ENCODE measurements at places on chromosomes 12 and 14.

DNA sequence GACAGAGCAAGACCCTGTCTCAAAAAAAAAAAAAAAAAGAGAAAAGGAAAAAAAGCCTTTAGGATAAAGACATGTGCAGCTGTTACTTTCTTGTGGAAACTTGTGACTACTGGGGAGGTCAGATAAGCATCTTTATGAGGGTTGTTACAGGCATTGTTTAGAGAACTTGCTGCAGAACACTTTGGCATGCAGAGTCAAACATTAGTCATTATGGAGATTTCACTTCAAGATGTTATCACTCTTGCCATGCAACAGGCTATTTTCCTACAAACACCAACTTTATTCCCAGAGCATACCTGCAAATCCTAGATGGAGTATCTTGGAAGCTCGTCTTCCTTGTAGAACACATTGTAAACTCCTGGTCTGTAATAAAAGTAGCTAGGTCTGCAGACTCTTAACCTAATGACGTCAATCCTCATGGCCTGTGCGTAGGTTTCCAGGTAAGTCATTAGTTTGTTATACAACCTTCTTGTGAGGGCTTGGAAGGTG lies 36.3 kb upstream of the WDR89 start:
- DNase-seq: no peak

- no peak for DNase-seq
These were observed 30.5 kb downstream of the BCL11B start for GRCh38 chr14:99241325-99242010.

DNA sequence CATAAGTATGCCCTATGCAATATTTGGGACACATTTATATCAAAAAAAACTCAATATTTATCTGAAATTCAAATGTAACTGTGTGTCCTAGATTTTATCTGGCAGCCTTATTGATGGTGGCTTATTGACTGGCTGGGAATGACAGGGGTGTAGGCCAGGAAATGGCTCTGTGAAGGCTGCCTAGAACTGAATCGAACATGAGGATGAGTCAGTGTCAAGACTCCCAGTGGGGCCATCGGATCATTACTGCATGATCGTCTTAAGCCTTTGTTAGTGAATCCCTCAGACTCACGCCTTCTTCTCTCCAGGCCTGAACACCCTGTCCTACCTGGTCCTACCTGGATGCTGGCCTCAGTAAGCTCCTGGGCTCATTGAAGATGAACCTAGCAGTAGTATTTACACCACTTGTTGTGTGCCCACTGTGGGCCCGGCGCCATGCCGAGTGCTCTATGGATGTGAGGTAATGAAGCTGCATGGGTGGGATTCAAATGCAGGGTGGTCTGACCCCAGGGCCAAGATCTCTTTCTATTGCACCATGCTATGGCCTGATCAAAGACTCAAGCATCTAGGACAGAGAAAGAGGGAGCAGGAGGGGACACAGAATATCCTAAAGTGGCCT lies 21.0 kb upstream of the FAIM2 start:
- DNase-seq: no peak

GRCh38 chr12:26537126-26537525 lies 295.9 kb downstream of the ITPR2 start:
- DNase-seq: no peak

- DNase-seq: no peak
These were observed 61.1 kb upstream of the TMEM132D start for GRCh38 chr12:129964826-129965457.

GRCh38 chr14:74019408-74020137 lies 424 bp downstream of the BBOF1 start:
- DNase-seq: no peak

DNA sequence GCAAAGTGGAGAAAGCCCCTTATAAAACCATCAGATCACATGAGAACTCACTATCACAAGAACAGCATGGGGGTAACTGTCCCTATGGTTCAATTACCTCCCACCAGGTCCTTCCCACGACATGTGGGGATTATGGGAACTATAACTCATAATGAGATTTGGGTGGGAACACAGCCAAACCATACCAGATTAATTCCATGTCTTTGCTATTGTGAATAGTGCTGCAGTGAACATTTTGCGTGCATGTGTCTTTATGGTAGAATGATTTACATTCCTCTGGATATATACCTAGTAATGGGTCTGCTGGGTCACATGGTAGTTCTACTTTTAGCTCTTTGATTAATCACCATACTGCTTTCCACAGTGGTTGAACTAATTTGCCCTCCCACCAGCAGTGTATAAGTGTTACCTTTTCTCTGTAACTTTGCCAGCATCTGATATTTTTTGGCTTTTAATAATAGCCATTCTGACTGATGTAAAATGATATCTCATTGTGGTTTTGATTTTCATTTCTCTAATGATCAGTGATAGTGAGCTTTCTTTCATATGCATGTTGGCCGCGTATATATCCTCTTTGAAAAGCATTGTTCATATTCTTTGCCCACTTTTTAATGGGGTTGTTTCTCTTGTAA lies 29.7 kb upstream of the SAV1 start:
- DNase-seq: no peak

GRCh38 chr12:121345151-121345815 lies 6.9 kb downstream of the ANAPC5 start:
- no peak for DNase-seq

GRCh38 chr12:104477510-104478390 lies 21.0 kb downstream of the CHST11 start:
- DNase-seq: no peak

DNA sequence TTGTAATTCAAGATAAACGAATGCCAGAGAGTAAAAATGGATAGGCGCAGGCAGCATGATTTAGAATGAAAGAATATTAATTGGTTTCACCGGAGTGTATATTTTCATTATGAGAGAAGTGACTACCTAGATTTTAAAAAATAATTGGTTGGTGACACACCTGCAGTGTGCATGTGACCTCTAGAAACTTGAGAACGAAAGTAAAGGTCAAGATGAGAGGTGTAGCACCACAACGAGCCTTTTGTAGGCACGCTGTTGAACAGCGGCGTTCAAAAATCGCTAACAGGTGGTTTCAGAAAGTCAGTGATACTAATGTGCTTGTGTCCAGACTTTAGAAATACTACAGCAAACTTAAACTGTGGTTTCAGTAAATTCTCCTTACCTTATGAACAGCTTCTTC lies 123.8 kb downstream of the NPAS3 start:
- no peak for DNase-seq

DNA sequence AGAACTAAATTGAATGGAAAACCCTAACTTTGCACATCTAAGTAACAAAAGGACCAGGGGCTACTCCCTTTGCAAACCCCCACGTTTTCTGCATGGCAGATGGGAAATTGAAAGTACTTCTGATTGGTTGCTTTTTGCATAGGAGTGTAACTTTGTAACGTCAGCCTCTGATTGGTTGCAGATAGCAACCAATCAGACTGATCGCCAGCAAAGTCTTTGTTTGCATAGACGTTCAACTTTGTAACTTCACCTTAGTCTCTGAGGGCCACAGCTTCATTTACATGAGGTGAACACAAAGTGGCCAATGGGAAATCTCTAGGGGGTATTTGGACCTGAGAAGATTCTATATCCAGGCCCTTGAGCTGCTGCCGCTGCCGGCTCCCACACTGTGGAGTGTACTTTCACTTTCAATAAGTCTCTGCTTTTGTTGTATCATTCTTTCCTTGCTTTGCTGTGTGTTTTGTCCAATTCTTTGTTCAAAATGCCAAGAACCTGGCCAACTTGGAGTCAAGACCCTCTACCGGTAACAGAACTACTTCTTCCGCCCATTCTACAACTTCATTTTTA lies 102.5 kb upstream of the PRICKLE1 start:
- DNase-seq: no peak

DNA sequence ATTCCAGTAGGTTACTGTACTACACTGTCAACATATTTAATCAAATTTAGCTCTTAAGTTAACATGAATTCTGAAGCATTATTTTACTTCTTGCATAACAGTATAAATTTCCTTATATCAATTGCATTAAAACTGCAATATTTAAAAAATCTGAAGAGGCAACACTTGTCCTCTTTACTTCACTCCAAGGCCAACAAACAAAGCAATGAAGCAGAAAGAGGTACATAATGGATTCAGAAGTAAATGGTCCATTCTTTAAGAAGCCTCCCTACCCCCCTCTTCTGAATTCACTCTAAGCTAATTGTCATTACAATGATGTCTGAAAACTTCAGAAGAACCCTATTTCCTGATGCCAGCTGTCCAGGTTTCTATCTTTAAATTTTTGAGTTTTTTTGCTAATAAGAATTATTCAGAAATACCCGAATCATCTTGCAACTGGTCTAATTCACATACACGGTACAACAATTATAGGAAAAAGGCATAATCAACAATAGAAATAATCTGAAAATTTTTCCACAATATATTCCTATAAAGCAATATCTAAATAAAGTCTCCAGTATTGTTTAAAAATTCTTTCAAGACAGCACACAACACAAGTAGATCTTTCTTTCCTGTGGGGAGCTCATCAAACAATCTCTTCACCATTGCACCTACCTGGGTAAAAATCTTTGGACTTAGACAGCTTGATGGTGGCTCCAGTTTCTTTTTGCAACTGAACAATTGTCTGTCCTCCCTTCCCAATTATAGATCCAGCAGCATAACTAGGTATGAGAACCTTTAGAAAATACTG lies 2.9 kb downstream of the NOVA1 start:
- DNase-seq: no peak

GRCh38 chr12:31989571-31990362 lies 30.6 kb downstream of the RESF1 start:
- no peak for DNase-seq

DNA sequence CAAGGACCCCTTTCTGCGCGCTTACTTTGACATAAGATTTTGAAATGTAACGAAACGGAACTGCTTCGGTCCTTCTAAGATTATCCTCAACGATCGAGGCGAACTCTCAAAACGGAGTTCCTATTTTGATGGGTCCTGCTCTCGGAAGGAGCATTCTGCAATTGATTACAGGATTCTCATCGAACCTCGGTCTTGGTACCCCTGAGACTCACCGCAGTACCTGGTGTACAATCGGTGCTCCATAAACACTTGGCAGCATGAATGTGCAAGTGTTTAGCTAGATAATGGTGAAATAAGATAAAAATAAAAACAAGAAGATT lies 530 bp upstream of the NEMF start:
- no peak for DNase-seq

DNA sequence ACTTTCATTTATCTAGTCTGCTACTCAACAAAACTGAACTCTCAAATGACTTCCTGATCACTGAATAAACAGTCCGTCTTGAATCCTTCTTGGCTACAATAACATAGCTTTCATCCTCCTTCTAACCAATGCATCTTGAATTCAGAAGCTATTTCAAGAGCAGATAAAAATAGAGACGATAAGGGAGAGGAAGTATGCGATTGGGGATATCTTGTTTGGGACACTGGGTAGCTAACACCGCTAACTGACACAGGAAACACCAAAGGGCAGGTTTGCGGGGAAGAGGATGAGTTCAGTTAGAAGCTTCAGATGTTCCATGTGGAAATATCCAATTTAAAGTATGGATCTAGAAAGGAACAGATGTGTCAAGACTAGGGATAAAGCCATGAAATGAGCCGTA lies 102.5 kb downstream of the SLC41A2 start:
- DNase-seq: no peak

DNA sequence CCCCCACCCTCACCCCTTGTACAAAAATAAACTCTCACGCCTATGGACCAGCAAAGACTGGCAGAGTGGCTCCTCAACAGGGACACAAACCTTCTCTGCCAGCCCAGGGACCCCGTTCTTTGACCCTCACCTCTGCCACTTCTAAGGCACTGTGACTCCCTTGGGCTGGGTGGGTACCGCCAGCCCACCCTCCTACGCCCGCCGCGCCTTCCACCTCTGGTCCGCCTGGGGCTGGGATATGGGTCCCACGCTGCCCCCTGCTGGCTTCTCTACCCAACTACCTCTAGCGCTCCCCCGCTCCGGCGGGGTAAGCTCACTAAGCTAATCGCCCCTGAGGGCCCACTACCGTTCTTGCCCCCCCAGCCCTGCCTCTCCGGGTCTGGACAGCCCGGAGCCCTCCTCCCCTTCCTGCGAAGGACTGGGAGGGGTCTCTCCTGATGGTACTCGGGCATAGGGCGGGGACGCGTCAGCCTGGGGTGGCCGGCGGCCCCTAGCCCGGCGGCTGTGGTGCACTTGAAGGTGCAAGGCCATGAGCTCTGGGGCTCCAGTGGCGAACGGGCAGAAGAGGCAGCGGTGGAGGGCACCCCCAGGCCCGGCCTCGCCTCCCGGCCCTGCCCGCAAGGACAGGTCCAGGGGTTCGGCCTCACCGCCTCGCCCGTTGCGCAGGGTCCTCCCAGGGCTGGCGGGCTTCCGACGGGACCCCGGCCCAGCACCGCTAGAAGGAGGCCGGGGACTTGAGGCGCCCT lies 8.1 kb downstream of the ZNF219 start:
- DNase-seq: no peak

GRCh38 chr12:63206494-63206893 lies 55.5 kb upstream of the AVPR1A start:
- DNase-seq: no peak

GRCh38 chr12:79921786-79922185 lies 13.1 kb downstream of the PPP1R12A start:
- DNase-seq: no peak

DNA sequence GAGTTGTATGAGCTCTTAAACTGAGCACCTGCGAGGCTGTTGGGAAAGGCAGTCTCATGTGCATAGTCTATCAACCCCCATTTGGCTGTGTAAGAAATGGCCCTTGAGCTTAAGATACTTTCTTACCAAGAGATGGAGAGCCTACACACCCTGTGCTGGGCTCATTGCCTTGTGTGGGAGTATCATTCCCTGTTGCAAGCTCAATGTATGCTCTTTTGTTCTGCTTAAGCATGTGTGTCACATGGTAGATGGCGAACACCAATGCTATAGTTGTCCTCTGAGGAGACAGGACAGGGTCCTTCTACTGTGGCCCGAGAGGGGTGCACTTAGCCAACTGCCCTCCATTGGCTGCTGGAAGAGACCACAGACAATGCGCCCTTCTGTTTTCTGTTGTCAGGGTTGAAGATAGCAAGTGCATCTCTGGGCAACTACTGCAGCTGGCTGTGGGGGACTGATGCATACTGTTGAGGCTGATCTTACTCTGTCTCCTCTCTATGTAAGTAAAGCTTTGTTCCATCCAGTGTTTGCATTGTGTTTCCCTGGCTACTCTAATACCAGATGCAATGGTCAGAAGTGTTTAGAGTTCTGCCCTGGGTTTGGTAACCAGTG lies 79.5 kb downstream of the PTPRB start:
- DNase-seq: no peak

DNA sequence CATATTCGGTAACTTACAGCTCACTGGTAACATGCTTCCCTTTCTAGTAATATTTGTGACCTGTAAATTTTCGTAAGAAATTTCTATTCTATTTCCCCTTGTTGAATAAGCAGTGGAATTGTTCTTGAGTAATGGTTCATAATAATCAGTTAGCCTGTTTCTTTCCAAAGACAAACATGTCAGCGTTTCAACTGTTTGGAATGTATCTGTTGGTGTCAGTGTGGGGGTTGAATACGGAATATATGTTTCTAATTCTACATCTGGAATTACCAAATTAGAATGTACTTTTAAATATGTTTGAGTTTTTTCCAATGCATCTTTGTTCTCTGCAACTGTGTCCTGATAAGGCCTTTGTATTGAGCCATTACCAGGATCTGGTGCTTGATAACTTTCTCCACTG lies 2.0 kb downstream of the BBS10 start:
- DNase-seq: no peak
